ENCODE measurements at places on chromosomes 5 and 9.

- DNase-seq, result peak; percentile 89
Observed at GRCh38 chr9:113056191-113057106, at the start of gene ZFP37. TSS of gene ZFP37 (minus strand) at chr9:113056724. CDS start at chr9:113056688, 36 bp downstream.

DNA sequence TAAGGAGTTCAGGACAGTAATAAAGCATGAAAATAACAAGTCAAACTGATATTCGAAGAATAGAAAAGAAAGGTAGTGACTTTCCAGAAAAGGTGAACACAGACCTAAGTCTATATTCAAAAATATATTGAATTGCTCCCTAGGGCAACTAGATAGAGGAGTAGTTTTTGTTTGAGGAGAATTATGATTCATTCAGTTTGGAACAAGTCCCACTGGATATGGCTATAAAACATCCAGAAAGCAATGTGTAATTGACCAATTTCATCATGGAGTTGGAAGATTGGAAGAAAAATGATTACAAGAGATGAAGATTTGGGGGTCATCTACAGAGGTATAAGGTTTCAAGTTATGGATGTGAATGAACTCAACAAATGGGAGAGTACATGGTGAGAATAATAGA, 117.5 kb upstream of the ZNF462 start:
- no peak for DNase-seq

- DNase-seq, result no peak
Observed at GRCh38 chr9:120532891-120533290, 47.1 kb downstream of the CDK5RAP2 start.

GRCh38 chr5:66959653-66960052, 236.9 kb downstream of the CD180 start:
- no peak for DNase-seq

- no peak for DNase-seq
Observed at GRCh38 chr9:38337181-38337580, 55.3 kb upstream of the ALDH1B1 start.

GRCh38 chr5:136198453-136198852, 5.5 kb upstream of the SMIM32 start:
- DNase-seq, result no peak

- DNase-seq, result no peak
Observed at GRCh38 chr9:92142329-92142728, 27.1 kb upstream of the SPTLC1 start.

DNA sequence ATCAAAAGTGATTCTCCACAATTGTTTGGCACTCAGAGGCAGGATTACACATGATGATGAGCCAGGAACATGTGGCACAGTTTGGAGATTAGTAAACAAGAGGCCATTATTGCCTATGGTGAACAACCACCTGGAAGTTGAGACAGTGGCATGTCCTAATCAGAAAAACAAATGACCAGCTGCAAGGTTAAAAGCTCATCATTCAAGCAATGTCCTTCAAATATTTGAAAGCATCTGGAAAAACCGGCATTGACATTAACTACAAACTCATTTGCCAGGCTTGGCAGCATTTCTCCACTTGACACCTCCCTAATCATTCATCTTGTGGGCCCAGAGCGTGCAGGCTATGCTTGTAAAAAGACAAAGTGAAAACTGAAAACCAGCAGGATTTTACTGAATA, 80.6 kb upstream of the MEGF10 start:
- DNase-seq, result no peak

DNA sequence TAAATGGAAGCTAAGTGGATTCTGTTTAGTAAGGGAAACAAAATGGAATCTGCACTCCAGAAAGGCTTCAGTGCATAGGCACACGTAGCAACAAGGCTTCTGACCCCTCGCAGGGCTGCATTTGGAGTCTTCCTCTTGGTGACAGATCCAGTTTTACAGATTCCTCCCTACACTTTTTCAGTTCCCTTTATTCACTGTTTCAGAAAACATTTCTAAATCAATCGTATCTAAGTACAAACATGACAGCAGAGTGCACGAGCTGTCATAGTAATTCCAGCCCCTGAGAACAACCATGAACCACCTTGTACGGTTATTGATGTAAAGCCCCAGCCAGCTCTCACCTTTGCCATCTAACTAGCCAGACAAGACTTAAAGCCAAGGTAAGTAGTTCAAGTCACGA, 491.6 kb downstream of the SEMA5A start:
- no peak for DNase-seq

DNA sequence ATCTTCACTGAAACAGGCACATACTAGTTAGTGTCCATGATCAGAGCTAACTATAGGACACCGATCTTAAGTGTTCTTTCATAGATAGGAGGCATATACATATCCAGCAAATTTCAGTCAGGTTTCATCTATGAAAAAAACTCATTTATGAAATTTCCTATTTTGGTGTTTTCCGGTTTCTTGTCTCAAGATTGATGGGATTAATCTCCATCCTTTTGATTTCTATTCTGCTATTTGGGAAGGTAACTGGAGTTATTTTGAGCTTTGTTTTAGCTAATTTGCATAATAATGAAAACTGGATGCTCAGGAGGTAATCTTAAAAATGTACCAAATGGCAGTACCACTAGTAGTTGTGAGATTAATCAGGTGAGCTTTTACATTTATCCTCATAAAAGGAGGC, 62.1 kb downstream of the BASP1 start:
- DNase-seq, result no peak

DNA sequence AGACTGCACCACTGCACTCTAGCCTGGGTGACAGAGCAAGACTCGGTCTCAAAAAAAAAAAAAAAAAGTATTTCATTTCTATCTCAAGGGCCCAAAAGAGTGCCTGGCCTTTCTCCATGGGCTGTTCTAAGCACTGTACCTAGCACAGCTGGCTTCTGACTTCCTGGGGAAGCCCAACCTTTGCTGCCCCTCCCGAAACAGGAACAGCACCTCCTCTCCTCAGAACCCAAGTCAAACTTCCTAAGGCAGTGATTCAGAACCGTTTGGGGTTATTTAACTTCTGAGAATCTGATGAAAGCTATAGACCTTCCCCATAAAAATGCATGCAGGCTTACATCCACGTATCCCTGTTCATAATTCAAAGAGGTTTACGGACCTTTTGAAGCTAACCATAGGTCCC, 57.8 kb downstream of the NRG2 start:
- no peak for DNase-seq

DNA sequence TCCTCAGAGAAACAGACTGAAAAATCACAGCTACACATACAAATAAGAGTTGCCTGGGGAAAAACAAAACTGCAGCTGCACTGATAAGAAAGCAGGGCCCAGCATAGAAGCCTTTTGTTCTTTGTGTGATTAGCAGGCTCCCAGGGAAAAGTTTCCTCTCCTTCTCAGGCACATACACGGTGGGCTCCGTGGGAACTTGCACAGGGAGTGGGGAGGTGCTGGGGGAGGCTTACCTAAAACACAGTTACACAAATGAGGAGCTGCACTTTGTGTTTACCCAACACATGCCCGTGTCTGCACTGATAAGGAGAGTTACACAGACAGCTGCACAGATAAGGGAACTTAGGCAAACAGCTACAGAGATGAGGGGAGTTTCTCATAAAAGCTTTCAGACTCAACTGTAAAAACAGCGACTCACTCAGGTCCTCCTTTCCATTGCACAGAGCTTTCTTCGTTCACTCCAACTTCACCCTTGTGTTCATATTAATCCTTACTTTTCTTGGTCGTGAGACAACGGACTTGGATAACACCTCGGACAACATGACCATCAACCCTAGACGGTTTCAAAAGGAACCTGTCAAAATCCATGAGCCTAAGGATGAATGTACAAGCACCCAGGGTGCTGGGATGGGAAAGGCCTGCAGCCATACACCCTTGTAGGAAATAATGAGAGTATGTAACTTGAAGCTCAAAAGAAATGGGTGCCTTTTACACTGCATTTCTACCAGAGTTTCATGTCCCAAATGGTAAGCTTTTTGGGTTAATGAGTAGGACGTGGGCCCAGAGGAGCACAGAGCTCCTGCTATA, 50.8 kb downstream of the SERINC5 start:
- no peak for DNase-seq

DNA sequence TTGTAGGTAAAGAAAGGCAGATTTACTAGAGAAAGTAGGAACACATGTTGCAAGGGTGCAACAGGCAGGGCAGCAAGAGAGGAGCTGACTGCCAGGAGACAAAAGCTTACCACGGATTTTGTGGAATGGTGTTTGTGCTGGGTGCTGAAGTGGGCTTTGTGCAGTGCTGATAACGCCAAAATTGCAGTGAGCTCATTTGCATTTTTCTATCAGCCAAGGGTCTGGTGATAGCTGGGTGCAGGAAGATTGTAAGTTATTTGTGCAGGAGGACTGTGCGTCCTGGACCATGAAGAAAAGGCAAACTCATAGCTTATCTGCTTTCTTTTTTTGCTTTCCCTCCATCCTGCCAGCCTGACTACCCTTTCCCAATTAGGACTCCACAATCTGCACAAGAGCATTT, 13.6 kb downstream of the CTSL start:
- DNase-seq, result no peak

DNA sequence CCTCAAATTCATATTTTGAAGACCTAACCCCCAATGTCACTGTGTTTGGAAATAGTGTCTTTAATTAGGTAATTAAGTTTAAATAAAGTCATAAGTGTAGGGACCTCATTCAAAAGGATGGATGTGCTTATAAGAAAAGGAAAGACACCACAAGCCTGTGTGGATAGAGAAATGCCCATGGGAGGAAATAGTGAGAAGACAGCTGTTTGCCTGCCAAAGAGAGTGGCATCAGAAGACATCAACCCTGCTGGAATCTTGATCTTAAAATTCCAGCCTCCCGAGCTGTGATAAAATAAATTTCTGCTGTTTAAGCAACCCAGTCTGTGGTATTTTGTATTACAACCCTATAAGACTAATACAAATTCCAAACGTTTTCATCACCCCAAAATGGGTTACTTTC, 1867.9 kb upstream of the NUDT12 start:
- DNase-seq, result no peak

DNA sequence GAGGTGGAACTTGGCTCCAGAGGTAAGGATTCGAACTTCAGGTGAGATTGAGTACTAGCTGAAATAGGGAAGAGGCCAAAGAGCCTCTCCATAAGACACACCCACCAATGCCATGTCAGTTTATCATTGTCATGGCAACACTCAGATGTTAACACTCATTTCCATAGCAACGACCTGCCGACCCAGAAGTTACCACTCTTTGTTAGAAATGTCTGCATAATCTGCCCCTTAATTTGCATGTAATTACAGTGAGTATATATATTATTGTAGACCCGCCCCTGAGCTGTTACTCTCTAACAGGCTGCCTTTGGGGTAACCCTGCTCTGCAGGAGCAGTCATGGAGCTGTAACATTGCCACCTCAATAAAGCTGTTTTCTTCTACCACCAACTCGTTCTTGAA, 10.2 kb upstream of the NTRK2 start:
- DNase-seq, result no peak

GRCh38 chr5:170117736-170118135, 12.0 kb downstream of the FOXI1 start:
- DNase-seq, result no peak

DNA sequence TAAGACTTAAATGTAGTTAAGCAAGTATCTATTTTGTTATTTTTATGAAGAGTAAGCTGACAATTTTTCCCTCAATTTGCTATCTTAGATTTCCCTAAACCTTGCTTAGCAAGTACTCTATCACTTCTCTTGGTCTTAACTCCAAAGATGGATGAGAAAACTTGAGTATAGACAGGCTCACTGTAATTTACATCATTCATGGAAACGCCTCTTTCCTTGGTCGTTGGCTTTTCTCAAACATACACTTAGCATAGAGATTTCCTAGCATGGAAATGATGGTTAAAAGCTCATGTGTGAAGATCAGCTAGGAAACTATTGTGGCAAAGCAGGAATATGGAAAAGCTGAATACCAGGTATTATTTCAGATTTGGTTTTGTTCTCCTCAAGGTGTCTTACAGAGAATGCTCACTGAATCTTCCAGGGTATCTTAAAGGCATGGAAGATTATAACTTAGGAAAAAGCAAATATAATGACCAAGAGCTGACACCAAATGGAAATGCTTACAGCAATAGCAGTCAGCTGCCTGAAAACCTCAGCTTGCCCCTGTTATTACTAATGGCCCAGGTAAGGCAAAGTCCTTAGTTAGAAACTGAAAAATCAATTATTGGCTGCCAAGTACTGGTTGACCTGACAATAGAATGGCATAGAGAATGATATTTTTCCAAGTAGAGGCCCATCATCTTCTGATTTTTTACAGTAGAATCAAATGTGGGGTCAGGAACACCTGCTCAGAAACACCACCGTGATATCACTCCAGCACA, 84.8 kb downstream of the SEMA5A start:
- DNase-seq, result no peak

DNA sequence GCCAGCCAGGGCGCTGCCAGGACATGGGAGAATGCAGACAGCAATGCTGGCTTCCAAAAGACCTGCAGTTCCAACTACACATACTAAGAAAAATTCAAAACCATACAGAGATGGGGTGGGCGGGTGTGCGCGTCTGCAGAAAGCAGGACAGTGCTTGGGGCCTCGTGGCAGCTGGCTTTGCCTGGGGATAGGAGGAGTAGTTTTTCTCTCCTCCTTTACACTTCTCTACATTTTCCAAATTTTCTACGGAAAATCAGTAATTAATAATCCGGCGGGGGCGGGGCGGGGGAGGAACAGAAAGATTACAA, 43.6 kb upstream of the SARDH start:
- no peak for DNase-seq

GRCh38 chr5:142445266-142445665, 120.4 kb upstream of the SPRY4 start:
- DNase-seq, result no peak

DNA sequence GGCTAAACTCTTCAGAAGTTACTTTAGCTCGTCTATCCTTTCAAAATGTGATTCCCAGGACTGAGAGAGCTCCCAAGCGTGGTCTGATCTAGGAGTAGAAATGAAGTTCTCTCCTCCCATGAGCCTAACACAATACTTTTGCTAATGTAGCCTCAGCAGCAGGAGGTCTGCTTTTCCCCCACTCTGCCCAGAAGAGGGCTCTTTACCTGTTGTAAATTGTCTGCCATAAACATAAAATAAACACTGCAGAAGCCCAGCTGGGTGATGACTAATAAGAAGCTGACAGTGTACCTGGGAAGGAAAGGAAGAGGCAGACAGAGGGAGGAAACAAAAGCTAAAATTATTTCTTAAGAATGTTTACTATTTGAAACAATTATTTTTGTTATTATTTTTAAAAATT, 15.4 kb downstream of the SLC36A3 start:
- DNase-seq, result no peak

DNA sequence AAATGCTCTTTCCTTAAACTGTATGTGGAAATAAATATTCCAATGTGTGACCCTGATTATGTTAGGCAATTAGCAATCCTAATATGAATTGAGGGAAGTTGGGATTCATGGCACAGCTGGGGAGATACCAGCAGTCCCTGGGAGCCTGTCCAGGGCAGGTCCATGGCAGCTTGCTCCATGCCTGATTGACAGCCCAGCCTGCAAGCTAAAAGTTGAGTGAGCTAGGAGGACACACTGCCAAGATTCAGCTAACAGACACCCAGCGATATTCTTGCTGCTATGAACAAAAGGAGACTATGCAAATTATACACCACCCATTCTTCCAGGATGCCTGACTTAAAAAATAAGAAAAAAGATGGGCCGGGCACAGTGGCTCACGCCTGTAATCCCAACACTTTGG, 6.2 kb downstream of the TGFBI start:
- DNase-seq, result no peak

Measured in frontal cortex (tissue), 4 donors.